ENCODE measurements at places on chromosomes 11 and 22.
A peak's percentile ranks its signal among the peaks of the same experiment; 100 is the strongest.

DNA sequence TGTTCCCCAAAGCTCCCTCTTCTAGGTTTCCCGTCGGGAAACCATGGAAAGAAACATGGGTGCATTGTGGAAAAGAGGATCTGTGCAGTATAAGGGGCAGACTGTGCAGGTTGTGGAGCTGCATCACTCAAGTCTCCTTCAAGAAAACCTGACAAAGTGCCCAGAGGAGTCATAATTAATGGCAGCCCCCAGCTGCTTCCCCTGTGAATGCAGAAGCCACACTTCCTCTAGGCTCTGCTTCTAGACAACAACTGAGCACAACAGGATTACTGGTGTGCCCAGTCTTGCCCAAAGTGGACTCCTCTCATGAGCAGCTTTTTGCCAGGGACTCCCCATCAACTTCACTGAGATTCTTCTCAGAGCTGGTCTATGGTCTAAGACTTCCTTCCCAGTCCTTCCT lies 42.6 kb upstream of the SCUBE2 start:
- DNase-seq, result no peak

- DNase-seq, result no peak
Observed at GRCh38 chr22:17920145-17920605, 104.2 kb downstream of the MICAL3 start.

- no peak for DNase-seq
Observed at GRCh38 chr22:22914726-22915669, 27.4 kb downstream of the IGLL5 start.

DNA sequence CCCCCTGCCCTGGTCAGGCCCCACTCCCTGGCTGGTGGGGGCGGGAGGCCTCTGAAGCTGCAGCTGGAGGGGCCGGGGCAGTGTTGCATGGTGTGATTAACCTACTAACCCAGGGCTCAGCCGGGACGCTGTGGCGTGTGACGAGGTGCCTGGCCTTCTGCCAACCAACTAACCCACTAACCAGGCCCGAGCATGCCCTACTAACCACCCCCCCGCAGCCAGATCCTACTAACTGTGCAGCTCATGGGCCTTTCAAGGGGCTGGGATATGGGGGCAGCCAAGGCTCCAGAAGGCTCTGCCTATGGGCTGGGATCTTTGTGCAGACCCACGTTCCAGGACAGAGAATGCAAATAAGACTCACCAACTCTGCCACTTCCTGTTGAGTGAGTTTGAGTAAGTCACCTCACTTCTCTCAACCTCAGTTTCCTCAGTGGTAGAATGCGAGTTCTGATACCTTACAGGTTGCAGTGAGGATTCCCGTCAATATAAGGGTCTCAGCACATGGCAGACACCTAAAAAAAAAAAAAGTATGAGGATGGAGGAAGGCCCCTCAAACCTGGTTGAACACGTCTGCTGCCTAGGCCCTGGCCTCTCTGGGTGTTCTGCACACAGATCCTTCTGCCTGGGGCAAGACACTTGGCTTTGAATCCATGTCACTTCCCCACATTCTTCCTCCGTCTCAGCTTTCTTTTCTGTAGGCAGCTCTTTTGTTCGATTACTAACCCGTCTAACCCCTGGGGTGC lies 14.1 kb downstream of the MIAT start:
- peak; percentile 79 for DNase-seq

DNA sequence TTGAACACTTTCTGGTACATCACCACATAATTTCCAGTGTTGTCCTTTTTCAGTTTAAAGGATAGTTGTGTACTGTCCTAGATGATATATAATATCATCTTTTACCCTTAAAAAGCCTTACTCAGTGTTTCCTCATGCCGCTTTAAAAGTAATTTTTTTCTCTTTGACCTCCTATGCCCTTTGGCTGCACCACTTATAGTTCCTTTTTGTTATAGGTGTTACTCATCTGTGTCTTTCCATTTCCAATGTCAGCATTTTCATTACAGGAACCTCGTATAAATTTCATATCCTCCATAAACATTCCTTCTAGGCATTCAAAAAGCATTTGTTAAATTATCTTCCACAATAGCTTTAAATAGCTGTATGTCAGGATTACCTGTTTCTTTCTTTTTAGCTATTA lies 40.8 kb downstream of the USP47 start:
- DNase-seq, result no peak

DNA sequence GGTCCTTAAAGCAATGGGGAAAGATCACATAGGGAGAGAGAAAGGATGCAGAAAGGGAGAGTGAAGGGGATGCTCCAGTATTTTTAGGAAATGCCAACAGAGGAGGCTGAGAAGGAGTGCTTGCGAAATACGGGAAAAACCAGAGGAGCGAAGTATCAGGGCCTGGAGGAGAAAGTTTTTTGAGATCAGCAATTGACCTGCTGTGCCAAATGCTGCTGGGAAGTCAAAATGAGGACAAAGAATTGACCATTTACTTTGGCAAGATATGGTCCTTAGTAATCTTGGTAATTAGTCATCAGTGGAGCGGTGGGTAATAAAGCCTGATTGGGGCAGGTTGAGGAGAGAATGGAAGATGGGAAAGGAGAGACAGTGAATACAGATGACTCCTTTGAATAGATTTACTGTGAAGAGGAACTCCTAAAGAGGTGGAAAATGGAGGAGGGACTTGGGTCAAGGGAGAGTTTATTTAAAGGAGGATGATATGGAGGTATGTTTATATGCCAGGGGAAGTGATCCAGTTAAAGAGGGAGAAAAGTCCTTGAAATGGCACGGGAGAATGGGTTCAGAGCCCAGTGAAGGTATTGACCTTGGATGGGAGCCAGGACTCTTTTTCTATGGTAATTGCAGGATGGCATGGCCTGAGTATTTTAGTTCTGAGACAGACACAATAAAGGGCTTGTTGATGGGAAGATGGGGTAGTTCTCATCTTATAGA lies 111.5 kb downstream of the PKNOX2 start:
- no peak for DNase-seq

DNA sequence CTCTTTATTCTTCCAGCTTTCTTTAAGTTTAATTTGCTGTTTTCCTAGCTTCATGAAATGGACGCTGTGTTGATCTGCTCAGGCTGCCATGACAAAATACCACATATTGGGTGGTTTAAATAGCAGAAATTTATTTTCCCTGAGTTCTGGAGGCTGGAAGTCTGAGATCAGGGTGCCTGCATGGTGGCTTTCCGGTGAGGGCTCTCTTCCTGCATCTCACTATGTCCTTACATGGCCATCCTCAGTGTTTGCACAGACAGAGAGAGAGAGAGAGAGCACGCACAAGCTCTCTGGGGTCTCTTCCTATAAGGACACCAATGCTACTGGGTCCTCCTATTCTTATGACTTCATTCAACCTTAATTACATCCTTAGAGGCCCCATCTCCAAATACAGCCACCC lies 28.7 kb downstream of the MCAM start:
- no peak for DNase-seq

DNA sequence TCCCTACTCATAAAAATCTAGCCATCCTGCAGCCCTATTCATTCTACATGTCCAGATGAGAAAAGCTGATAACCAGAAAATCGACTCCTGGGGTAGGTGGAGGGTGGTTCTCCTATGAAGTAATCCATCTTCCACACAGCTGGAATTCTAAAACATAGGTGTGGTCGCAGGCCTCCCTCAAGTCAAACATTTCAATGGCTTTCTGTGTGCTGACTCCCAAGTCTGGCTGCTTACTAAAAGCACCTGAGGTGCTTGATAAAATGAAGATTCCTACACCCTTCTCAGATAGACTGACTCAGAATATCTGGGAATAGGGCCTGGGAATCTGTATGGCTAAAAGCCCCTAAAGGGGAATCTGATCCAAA lies 26.1 kb downstream of the IRAG1 start:
- no peak for DNase-seq

DNA sequence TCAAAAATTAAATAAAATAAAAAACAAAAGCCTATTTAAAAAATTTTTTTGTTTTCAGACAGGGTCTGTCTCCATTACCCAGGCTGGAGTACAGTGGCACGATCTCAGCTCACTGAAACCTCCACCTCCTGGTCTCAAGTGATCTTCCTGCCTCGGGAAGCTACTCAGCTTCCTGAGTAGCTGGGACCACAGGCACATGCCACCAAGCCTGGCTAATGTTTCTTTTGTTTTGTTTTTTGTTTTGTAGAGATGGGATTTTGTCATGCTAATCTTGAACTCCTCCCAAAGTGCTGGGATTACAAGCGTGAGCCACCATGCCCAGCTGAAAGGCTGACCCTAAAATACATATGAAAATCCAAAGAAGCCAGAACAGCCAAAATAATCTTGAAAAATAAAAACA lies 20.4 kb upstream of the L3MBTL2 start:
- DNase-seq, result no peak

GRCh38 chr11:59866397-59866796 lies at the start of gene TCN1:
TSS of gene TCN1 (minus strand) at chr11:59866487. CDS start at chr11:59866470, 17 bp downstream.
- peak; percentile 2 for DNase-seq

DNA sequence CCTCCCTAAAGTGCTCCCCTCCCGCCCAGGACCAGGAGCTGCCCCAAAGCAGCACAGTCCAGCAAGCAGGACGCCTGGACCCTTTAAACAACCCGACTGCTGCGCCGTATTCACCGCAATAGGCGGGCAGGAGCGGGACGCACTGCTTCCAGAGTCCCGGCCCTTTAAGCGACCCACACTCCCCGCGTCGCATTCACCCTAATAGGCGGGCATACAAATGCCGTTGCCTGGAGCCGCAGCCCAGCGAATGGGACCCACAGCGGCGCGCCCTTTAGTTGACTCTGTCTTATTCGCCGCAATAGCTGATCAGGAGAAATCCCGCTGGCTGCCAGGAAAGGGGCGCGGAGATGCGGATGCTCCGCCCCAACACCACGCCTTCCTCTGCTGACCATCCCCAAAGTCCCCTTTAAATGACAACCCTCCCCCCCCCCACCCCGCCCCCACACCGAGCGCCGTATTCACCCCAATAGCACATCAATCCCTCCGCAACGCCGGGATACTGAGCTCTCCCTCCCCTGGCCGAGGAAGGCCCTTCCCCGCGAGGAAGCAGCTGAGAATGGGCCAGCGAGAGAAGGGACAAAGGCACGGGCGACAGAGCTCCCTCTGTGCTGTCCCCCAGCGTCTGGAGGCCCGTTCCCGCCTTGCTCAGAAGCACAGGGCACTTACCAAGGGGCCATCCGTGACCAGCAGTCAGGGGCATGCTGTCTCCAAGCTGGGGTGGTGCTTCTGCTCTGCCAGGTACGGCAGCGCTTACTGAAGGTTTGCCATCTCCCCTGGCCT lies 4.7 kb downstream of the OSBPL5 start:
- no peak for DNase-seq

DNA sequence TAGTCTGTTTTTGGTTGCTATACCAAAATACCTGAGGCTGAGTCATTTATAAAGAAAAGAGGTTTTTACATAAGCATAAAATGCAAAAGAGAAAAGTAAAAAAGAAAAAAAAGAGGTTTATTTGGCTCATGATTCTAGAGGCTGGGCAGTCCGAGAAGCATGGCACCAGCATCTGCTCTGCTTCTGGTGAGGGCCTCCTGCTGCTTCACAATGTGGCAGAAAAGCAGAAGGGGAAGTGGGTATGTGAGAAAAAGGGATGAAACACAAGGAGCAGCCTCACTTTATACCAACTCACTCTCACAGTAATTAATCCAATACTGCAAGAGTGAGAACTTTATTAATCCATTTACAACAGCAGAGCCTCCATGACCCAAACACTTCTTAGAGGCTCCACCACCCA lies 47.1 kb downstream of the MTNR1B start:
- DNase-seq, result no peak

DNA sequence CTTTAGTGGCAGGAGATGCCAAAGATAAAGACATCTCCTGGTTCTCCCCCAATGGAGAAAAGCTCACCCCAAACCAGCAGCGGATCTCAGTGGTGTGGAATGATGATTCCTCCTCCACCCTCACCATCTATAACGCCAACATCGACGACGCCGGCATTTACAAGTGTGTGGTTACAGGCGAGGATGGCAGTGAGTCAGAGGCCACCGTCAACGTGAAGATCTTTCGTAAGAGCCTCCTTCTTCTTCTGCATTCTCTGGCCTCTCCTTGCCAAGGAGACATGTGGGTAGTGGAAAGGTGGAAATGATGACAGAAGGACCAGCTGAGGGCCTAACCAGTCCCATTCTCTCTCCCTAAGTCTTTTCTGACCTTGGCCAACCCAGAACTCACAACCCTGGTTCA lies 110.1 kb upstream of the TTC12 start:
- DNase-seq, result no peak

DNA sequence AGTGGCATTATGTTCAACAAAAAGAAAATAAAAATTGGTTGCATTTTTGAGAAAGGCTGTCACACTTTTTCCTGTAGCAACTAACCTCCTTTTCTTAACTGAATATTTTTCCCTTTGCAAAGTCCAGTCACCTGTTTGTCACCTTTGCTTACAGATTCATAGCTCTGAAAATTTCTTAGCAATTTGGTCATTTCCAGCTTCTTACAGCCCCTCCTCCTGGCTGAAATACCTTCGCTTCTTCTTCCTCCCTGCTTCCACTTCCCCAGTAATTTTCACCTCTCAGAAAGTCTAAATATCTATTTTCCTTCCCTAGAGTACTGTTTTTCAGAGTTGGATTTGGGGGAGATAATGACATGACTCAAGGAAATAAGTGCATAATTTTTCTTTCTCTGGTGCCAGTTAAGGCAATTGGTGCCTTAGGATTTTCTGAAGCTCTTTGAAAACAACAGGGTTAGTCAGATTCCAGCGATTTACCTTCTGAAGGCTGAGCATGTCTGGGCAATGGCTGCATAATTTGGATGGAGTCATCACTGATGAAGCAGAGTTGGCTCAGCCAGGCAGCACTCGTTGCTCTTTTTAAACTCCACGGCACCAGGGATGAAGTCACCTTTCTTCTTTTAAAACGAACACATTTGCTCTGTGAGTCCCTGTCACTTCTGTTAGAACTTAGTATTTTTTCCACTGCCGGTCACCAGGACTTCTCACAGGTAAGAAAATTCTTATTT lies 62.1 kb upstream of the AMOTL1 start:
- no peak for DNase-seq

GRCh38 chr11:116913000-116913399 lies 75.6 kb upstream of the APOA1 start:
- DNase-seq, result no peak

GRCh38 chr11:131840545-131840944 lies 470.1 kb downstream of the NTM start:
- no peak for DNase-seq

DNA sequence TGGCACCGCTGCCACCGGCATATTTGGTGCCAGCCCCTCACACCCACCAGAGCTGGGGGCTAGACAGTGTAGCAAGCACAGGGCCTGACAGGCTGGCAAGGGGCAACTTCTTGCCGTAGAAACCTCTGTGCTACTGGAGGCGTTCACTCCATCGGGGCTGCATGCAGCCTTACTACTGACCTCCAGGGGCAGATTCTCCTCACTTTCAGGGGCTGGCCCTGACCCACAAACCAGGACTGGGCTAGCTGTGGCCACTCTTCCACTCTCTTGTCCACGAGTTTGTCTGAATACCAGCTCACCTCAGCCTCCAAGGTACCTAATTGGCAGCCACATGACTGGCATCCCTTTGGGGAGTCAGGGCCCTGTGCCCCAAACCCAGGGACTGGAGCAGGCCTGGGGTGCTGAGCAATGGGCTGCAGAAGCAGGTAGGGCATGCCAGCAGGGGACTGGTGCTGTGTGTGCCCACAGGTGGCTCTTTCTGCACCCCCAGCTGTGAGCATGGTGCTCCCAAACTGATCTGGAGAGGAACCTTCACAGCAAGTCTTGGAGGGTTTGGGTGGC lies 2.1 kb upstream of the LMO1 start:
- no peak for DNase-seq
